ENCODE measurements at places on chromosomes 7 and 10.

DNA sequence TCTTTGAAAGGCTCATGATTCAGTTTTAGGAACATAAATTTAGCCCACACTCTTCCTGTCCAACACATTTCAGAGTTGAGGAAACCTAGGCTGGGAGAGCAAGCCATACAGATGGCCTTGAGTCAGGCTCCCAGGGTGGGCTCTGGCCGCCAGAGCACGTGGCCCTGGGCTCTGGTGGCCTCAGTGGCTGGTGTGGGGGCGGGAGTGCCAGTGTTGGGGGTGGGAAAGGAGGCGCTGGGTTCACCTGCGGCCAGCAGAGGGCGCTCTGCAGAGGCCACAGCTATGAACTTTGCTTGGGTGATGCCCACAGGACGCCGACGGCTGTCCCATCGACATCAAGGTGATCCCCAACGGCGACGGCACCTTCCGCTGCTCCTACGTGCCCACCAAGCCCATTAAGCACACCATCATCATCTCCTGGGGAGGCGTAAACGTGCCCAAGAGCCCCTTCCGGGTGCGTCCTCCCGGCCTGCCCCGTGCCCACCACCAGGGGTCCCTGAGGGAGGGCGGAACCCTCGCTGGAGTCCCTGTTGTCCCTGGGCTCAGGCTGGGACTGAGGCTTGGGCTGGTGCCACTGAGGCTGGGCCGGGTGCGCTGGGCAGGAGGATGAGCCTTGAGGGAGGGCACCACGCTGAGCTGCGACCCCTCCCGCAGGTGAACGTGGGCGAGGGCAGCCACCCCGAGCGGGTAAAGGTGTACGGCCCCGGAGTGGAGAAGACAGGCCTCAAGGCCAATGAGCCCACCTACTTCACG is 11.9 kb downstream of the FLNC start:
- DNase-seq: peak; percentile 70

DNA sequence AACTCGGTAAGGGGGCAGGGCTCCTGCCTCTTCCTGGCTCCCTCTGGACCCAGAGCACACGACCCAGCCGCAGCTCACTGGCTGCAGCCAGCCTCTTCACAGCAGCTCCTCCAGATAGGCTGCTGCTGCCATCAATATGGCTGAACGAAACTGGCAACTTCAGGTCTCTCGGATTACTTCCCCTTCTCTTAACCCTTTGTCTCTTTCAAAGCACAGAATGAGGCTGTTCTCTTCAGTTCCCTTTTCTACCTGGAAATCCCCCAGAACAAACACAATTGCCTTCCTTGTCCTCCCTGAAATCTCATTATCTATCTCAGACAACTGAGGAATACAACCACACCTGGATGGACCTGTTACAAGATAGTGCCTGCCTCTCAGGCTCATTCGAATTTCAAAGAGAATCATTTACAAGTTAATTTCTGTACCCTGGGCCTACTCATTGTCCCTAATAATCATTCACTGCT is 193.4 kb upstream of the MBL2 start:
- peak; percentile 15 for DNase-seq

DNA sequence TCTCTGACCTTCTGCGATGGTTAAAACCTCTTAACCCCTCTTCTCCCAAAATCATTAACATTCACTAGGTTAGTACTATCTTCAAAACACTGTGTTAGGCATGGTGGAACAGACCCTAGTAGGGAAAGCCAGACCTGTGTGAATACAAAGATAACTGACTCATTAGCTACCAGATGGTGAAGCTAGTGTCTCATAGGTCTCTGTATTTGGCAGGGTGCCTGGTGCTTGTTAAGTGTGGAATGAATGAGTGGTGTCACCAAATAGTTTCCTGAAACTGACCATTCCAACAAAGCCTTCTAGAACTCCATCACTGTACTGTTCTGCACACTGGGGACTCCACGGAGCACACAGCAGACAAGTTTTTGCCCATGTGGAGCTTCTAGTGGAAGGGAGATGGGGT is 27.7 kb upstream of the TM9SF3 start:
- DNase-seq: peak; percentile 87

GRCh38 chr10:87878664-87879459 is 15.4 kb downstream of the PTEN start:
- DNase-seq: no peak

- peak; percentile 78 for DNase-seq
These were observed 22.6 kb downstream of the EPDR1 start for GRCh38 chr7:37942934-37943610.

GRCh38 chr10:62075912-62076311 is 174.4 kb downstream of the ARID5B start:
- no peak for DNase-seq

- DNase-seq: no peak
These were observed 6.9 kb downstream of the BAZ1B start for GRCh38 chr7:73515178-73515577.

All from astrocyte of the hippocampus (primary cell).